NT2/D1 (cell line): ENCODE measurements at places on chromosomes 3 and 15.

DNA sequence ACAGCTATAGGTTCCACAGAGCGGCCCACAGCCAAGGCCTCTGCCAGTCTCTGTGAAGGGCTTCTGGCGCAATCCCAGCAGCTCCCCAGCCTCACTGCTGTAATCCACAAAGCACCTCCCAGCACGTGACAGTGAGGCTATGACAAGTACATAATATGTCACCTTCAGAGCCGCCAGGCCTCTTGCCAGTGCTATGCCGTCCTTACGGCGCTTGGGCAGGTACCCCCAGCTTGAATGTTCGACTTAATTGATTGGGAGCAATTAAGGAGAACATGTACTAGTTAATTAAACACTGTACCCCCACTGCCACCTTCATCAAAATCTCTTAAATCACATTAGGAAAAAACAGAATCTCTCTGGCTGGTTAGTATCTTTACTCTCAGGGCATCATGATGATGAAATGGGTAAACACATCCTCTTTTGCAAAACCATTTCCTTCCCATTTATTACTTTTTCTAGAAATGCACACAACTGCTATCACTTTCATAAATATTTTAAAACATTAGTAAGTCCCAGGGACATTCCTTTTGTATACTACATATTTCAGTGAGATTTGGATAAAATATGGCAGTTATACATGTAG is 169.9 kb downstream of the XXYLT1 start:
- DNase-seq = no peak

GRCh38 chr15:39785139-39785538 is 2.5 kb upstream of the FSIP1 start:
- no peak for DNase-seq

GRCh38 chr3:33229066-33229465 is 10.5 kb upstream of the SUSD5 start:
- no peak for DNase-seq

DNA sequence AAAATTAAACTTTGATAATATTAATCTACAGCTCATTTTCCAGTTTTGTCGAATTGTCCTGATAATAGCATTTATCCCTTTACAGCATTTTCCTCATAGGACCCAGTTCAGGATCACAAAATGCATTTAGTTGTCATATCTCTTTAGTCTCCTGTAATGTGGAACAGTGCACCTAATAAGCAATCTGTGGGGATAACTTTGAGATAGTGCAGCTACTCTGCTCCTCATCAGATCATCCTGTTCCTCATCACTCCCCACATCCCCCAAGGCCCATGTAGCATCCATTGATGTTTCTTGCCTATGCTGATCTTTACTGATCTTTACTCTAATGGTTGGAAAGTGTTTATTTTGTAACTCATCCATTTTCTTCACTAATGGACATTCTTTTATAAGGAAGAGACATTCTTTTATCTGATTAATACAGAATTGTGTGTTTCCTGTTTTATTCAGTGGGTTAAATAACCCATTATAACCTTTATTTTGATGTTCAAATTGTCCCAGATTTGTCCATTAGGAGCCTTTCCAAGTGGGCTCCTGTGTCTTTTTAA is 7.5 kb downstream of the RNF111 start:
- DNase-seq = no peak

- no peak for DNase-seq
These were observed 276.3 kb upstream of the ARRDC4 start for GRCh38 chr15:97684249-97684648.

GRCh38 chr3:130915567-130916292 is 21.8 kb downstream of the ATP2C1 start:
- DNase-seq = no peak

- DNase-seq = no peak
These were observed 86.6 kb downstream of the MSL2 start for GRCh38 chr3:136109499-136109898.

- no peak for DNase-seq
These were observed 9.2 kb downstream of the NDUFB5 start for GRCh38 chr3:179613807-179614206.

- DNase-seq = no peak
These were observed 67.6 kb downstream of the DAPK2 start for GRCh38 chr15:63978511-63979261.

- DNase-seq = no peak
These were observed 140.1 kb downstream of the SMAD6 start for GRCh38 chr15:66841953-66842681.

DNA sequence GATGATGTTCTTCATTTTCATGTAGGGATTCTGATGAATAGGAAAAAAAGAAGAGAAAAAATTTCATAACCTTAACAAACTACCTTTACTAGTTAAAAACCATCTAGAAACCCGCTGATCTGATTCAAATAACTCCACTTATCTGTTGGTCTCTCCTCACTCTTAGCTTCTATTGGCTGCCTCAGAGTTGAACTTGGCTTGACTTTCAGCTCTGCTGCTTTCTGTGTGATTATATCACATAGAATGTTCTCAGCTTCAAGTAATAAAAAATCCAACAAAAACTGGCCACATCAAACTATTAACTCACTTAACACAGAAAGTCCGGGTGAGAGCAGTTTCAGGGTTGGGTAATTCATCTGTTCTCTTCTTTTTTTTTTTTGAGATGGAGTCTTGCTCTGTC is 126.8 kb upstream of the RASGRP1 start:
- no peak for DNase-seq

DNA sequence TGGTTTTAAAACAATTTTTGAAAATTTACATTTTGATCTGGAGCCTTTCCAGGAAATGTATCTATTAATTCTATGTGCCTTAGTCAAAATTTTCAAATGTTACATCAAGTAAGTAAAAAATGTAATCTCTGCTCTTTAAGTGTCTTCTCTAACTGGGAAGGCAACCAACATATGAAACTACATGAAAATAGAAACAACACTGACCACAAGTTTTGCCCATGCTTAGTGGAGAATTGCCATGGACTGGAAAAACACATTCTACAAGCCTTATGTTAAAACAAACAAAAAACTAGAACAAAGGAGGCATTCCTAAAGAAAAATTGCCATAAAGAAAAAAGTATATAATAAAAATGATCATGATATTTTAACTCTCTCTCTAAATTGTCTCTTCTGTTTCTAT is 75.9 kb upstream of the SPRED1 start:
- DNase-seq = no peak

GRCh38 chr15:36814105-36814504 is 234.7 kb downstream of the CDIN1 start:
- no peak for DNase-seq

DNA sequence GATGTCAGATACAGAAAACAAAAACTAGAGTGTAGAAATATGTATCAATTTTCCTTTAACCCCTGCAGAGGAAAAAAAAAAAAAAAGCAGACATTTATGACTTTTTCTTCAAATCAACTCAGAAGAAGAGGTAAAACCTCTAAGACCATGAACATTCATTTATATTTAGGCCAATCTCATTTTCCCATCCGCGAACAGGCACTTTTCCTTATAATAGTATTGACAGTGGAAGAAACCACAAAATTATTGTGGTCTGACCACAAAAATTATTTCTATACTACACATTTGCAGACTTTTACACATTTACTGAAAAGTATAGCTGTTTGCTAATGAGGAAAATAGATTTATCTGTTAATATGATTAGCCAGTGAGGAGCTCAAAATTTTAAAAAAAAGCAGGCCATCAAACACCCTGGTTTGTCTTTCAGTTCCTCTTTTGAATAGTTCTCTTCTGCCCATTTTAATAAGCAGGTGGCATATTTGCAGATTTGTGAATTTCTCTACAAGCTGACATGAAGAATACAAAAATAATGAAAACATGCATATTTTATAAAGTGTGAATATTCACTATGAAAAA is 5.7 kb downstream of the OSBPL11 start:
- DNase-seq = no peak

GRCh38 chr3:54985856-54986255 is 58.0 kb upstream of the LRTM1 start:
- no peak for DNase-seq

- DNase-seq = no peak
These were observed 39.4 kb upstream of the CCR2 start for GRCh38 chr3:46314517-46314916.

- no peak for DNase-seq
These were observed 1066.1 kb downstream of the FHIT start for GRCh38 chr3:60185161-60185560.

- DNase-seq = peak; percentile 52
These were observed at the start of gene PODXL2 for GRCh38 chr3:127628788-127629466. Gene PODXL2 (plus strand): TSS chr3:127629185. CDS start chr3:127629220, 35 bp downstream.

DNA sequence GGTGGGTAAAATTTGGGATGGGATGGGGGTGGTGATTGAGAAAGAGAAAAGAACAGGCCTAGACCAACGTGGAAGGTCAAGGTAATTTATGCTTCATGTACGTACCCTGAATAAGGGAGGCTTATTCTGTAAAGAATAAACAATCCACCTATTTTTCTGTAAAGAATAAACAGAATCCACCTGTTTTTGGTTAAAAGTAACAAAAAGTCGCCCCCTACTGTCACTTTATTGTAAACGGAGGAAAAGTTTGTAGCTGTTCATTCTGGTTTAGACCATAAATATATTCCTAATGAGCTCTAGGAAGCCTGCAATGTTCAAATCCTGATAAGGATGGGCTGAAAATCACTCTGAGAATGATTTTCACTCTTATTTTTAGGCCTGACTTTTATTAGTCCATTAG is 23.5 kb upstream of the SQOR start:
- no peak for DNase-seq

GRCh38 chr3:46750555-46751038 is 32.9 kb upstream of the PRSS50 start:
- no peak for DNase-seq

GRCh38 chr15:47584316-47584715 is 133.0 kb upstream of the SEMA6D start:
- no peak for DNase-seq

GRCh38 chr3:111538111-111538510 is 3.9 kb upstream of the CD96 start:
- no peak for DNase-seq

DNA sequence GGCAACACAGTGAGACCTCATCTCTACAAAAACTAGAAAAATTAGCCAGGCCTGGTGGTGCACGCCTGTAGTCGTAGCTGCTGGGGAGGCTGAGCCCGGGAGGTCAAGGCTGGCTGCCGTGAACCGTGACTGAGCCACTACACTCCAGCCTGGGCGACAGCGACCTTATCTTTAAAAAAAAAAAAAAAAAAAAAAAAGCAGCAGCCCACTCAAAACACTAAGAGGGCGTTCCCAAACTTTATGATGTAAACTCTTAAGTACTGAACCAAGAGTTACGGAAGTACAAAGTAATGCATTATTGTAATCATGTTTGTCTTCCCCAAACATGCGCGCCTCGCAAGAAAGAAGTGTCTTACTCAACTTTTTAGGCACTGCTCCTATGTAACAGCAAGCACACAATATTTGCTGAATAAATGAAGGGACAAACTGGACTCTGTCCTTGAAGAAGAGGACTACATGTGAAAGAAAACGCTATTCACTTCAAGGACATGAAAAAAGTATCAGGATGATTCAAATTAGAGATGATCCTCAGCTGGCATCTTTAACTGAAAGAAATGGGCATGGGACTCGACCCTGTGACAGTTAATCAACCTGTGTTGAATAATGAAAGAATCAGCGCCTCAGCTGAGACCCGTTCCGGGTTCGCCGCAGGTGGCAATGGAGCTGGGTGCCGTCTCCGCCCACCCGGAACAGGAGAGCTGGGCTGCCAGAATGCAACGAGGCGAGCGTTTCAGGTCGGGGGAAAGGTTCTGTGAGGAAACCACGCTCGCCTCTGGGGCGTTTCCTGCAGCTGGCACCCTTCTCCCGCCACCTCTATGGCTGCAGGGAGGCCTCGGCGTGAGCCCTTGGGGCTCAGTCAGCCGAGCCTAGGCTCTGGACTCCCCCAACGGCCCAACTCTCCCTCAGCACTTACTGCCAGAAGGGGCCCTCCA is 718 bp downstream of the SPG11 start:
- peak; percentile 1 for DNase-seq

GRCh38 chr3:183962807-183963206 is 54.9 kb downstream of the ABCC5 start:
- no peak for DNase-seq

DNA sequence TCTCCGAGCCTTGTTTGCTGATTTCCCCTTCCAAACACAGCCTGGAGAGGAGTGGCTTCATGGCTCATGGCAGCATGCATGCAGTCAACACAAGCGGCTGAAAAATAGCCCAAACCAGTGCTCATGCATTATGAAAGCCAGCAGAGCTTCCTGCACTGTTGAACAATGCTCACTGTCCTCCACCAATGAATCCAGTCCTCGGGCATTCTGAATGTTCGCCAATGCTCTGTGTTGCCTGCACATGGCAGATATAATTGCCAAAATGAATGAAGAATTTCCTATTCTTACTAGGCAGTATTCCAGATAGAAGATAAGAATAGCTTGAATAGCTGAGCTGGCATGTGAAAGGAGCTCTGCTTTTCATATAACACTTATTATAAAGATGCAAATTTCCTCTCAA is 252.7 kb downstream of the ROBO1 start:
- DNase-seq = no peak

- no peak for DNase-seq
These were observed 185.8 kb upstream of the CFAP20DC start for GRCh38 chr3:59235634-59236012.

DNA sequence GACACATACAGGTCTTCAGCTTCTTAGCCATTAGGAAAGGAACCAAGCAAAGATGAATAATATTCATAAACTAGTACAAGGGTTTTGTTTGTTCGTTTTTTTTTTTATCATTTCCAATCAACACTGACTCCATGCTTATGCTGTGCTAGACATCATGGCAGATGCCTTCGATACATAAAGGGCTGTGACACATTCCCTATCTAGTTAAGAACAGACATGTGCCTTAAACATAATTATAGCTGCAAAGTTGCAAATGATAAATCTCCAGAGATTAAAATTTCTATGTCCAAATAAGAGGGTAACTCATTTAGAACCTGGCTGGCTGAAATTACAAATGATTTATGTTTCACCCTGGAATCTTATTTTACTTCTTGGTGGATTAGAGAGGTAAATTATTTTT is 386.4 kb downstream of the LSAMP start:
- no peak for DNase-seq

GRCh38 chr3:144931590-144931989 is 960.0 kb downstream of the DIPK2A start:
- no peak for DNase-seq

DNA sequence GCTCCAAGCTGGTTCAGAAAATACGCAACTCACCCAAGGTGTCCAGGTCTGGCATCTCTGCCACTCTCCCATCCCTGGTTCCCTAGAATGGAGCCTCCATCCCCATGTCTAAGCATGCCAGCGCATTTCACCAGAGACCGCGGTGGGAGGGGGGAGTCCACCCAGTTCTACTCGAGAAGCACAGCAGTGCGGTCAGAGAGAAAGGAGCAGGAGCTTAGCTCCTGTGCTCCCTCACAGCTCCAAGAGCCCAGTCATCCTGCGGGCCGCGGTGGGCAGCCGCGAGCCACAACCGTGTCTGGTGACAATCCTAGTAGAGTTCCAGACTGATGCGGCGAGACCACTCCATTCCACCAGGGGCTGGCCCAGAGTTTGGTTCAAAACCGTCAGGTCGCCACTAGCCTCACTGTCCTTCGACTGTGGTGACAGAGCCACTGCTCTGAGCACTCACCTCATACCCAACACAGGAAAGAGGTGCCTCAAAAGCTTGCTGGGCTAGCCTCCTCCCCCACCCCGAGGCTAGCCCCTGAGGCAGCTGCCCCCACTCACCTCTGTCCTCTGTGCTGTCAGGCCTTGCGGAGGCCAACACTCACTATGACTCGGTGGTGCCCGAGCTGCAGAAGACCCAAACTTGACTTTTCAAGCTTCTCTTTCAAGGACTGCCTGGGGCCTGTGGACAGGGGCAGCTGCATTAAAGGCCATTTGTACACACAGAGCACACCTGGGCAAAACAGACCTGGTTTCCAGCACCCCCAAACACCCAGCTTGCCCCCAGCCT is 185.4 kb downstream of the XXYLT1 start:
- DNase-seq = no peak

- DNase-seq = no peak
These were observed 32.9 kb downstream of the SNTN start for GRCh38 chr3:63685340-63685739.
